NCI-H1092 treated with DMSO at 0.1 percent for 48 hours (cell line): ENCODE measurements at places on chromosomes 3 and 15.

- no peak for DNase-seq
These were observed 348.3 kb downstream of the MFSD1 start for GRCh38 chr3:159150180-159150579.

GRCh38 chr3:10116138-10116460, 624 bp downstream of the BRK1 start:
- peak; percentile 20 for DNase-seq

GRCh38 chr3:125231895-125232294, 19.3 kb upstream of the SLC12A8 start:
- no peak for DNase-seq

DNA sequence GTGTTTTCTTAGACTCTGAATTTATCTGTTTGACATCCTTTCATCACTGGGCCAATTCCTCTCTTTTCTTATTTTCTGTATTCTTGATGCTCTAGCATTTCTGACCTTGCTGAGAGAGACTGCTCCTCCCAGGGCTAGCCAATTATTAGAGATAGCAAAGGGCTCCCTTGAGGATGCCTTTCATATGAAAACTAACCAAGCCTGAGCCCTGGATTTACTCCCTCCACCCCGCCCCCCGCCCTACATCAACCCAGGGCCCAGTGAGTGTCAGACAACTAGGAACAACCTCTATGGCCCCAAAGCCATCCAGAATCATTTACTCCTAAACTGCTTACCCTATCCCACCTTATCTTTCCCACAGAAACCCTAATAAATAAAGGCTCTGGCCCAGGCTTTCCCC, 69.7 kb upstream of the LARS2 start:
- no peak for DNase-seq

DNA sequence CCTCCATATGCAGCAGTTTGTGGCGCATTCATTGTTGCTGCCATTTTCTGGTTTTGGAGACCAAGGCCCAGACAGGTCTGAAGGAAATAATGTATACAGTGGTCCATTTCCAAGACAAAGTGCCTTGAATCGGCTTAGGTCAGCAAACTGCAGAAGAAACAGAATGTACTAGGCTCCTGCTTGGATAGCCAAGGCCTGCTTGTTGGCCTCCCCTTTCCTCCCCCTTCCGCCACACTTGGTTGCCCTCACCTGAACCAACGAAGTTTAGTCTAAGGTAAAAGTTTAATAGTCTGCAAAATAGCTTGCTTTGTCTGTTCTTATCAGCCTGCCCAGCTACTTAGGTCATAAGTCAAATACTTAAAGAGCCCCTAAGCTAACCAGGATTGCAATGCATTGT, 12.0 kb upstream of the RTP3 start:
- DNase-seq = no peak

- no peak for DNase-seq
These were observed 8.8 kb downstream of the ANKUB1 start for GRCh38 chr3:149783576-149783975.

DNA sequence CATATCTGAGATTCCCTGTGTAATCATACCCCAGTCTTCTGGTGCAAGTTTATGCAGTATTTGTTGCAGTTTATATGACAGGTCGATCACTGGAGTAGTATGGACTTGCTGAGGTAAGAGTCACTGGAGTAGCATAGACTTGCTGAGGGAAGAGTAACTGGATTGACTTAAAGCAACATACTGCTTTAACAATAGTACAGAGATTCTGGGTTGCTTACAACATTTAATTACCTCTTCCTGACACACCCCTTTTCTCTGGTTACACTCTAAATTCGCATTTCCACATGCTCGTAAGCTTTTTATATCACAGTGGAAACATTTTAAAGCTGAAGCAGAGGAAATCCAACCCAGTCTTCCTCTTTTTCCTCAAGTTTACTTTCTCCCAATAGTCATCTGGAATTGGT, 11.8 kb downstream of the AAGAB start:
- no peak for DNase-seq

DNA sequence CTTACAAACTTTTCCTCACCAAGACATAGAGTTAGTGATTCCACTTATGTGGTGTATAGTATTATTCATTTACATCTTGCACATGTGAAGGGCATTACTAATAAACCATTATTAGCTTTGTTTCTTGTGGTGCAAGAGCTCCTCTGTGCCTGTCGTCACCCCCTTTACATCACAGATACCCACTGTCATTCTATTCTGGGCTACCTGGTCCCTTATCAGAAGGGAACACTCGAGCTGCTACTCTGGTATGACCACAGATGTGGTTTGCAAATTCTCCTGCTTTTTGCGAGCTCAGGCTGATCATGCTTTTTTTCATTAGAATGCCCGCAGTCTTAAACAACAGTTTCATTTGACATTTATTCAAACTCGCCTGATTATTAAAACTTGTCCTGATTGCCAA, 13.9 kb upstream of the SENP2 start:
- DNase-seq = no peak

GRCh38 chr15:69810431-69811354, 287.0 kb downstream of the TLE3 start:
- DNase-seq = no peak

DNA sequence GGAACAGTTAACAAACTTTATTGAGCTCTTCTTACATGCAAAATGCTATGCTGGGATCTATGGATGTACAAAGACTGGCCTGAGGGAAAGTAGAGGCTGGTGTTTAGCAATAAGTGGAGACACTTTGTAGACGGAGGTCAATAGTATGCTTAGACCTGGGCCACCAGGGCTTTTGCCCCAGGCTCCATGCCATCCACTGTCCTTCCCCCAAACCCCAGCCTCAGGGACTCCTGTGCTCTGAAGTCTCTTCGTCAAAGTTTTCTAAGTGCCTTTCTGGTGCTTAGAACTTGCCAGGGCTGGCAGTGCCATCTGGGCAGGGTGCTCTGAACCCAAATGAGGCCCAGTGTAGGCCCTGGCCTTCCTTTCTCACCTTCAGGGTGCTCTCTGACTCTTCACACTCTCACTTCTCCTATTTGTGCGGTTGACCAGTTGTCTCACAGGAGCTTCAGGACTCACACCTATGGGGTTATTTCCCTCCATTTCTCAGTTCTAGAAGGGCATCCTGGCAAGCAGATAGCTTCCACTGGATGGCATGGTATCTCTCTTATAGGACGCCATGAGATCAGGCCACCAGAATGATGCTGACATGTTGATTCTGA, 21.8 kb upstream of the KCNAB1 start:
- DNase-seq = no peak
